ENCODE measurements at places on chromosomes 4 and X.

DNA sequence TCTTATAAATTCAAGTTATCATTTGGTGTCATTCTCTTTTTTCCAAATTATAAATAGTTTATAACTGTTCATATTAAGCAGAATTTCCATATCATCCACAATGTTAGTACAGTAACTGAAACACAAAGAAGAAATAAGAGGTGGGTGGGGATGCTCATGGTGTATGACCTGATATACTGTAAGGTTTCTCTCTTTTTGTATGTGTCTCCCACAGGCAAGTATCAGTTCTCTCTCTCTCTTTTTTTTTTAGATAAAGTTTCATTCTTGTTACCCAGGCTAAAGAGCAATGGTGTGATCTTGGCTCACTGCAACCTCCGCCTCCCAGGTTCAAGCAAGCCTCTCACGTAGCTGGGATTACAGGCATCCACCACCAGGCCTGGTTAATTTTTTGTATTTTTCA, 43.7 kb upstream of the UGT2A3 start:
- DNase-seq = no peak

- DNase-seq = no peak
Observed at GRCh38 chr4:180449395-180449956, 1793.7 kb upstream of the TENM3 start.

GRCh38 chr4:181331214-181331613, 912.0 kb upstream of the TENM3 start:
- DNase-seq = no peak

- no peak for DNase-seq
Observed at GRCh38 chr4:4271912-4272311, 18.0 kb downstream of the LYAR start.

GRCh38 chrX:69182818-69183380, 17.6 kb upstream of the PJA1 start:
- no peak for DNase-seq

DNA sequence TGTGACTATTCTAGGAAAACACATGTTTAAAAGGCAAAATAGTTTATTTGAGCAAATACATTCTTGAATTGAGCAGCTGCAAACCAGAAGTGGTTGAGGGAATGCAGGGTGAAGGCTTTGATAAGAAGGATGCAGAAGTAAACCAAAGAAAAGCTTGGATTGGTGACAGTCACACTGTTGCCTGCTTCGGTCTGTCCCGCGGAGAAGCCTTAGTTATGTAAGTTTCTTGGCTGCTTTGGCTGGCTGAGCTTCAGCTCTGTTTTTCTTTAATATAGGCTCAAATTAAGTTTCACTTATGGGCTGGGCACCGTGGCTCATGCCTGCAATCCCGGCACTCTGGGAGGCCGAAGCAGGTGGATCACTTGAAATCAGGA, 67.6 kb downstream of the FAM53A start:
- no peak for DNase-seq

DNA sequence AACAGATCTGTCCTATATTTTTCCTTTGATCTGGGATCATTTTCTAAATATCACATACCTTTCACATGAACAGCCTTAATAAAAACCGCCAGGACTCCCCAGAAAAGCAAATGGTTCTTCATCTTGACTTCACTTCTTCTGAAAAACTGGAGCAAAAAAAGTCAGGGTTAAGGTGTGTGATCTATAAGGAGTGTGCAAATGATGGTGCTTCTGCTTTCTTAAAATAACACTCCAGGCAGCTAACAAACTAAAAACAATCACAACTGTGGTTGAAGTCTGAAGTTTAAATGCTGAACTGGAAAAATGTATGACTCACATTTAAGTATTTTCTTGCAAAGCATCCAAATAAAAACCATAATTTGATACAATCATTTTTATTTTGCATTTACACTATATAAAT, at the start of gene JCHAIN:
TSS of gene JCHAIN (minus strand) at position 140 of the 400 bp plus-strand sequence. CDS start at position 122, 18 bp downstream.
- no peak for DNase-seq

GRCh38 chr4:66284991-66285451, 614.7 kb upstream of the EPHA5 start:
- DNase-seq = no peak

DNA sequence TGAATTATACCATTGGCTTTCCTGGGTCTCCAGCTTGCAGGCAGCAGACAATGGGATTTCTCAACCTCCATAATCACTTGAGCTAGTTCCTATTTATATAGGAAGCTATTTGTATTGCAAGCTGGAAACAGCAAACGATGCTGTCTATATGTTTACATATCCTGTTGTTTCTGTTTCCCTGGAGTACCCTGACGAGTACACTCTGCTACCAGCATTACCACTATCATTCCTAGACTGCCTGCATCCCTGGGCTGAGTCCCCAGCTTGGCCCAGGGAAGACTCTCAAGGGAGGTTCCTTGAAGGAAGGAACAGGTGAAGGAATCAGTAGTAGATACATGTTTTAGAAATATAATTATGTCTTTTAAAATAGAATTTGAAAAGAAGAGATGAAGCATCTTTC, 81.4 kb downstream of the EVC2 start:
- DNase-seq = no peak

DNA sequence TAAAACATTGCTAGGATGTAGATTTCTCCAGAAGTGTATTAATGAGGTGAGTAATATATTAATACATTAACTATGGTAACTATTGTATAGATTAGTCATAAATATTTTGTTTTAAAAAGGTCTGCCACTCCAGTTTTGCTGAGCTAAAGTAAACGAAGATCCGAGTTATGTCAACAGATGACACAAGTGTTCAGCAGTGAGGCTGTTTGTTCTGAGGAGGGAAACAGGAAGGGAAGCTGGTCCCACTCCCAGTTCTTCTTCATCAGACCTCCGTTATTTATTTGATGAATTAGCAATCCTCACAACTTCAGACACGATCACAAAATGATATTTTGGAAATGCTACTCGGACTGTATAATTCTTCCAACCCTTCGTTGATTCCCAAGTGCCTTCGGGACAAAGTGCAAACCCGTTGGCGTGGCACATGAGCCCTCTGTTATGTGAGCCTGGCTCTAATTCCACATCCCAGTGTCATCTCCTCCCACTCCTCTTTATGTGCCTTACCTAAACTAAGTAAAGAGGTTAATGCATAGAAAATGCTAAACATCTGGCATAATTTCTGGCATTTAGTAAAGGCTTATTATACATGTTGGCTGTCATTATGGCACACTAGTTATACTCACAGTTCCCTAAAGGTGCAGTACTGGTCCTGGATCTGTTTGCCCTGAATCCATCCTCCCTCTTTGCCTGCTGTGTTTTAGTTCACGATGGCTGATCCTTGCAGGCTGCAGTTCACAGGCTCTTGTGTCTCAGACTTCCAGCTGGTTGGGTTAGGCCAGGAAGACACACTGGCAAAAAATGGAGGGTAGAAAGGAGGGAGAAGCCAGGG, 190.6 kb upstream of the LNX1 start:
- no peak for DNase-seq

GRCh38 chr4:37892641-37893040, 1.8 kb downstream of the TBC1D1 start:
- DNase-seq = peak; percentile 41

DNA sequence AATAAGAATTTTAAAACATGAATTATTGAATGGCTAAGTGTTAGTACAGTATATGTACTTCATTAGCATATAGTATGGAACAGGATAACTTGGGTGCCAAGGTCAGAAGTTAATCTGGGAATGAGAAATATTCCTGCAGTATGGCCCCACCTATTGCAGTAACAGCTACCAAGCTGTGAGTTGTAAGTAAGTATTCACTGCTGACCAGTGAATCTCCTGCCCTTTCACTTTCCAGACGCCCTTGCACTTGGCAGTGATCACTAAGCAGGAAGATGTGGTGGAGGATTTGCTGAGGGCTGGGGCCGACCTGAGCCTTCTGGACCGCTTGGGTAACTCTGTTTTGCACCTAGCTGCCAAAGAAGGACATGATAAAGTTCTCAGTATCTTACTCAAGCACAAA, 105.1 kb downstream of the NFKB1 start:
- DNase-seq = no peak
